ENCODE measurements at places on chromosomes 6 and 20.

DNA sequence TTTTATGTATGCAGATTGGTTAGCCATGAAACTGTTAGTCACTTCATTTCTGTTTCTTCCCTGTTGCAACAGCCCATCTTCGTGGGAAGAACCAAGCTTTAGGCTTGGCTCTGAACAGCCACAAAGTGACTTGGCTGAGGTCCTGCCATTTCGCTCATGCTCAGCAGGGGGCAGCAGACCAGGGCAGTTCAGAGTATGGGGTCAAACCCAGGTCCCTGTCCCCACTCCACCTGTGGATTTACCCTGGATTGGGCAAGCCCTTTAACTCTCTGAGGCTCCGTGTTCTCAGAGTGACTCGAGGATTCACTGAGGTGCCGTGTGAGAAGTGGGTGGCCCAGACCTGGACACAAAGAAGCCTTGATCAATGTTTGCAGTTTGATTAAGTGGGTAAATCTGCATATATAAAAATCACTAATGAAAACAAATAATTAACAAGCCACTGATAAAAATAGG lies 19.8 kb upstream of the MAP1LC3A start:
- DNase-seq = peak; percentile 43

- no peak for DNase-seq
These were observed 45.7 kb downstream of the SUN5 start for GRCh38 chr20:32958574-32958973.

DNA sequence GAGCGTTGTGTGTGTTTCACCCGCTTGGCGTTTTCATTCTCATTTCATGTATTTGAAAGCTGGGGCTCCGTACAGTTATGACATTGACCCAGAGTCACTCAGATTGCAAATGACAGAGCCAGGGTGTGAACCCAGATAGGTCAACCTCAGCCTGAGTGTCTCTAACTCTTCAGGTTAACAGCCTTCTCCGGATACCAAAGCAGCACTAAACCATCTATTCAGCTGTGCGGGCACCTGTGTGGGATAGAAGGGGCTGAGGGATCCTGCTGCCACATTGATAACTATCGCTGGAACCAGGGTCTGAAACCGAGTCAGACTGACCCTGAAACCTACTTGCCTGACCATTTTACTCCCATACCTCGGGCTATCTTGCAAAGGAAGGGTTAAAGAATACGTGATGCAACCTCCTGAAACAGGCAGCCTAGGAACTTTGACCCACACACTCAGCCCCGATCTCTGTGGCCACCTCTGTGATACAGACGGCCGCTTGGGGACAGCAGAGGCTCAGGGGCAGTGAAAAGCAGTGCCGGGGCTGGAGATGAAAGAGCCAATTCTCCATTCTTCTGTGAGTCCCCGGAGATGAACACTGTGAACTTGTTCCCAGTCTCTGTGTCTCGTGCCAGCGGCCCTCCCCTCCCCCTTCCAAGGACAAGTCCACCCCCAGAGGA lies 233.5 kb upstream of the QKI start:
- peak; percentile 61 for DNase-seq

DNA sequence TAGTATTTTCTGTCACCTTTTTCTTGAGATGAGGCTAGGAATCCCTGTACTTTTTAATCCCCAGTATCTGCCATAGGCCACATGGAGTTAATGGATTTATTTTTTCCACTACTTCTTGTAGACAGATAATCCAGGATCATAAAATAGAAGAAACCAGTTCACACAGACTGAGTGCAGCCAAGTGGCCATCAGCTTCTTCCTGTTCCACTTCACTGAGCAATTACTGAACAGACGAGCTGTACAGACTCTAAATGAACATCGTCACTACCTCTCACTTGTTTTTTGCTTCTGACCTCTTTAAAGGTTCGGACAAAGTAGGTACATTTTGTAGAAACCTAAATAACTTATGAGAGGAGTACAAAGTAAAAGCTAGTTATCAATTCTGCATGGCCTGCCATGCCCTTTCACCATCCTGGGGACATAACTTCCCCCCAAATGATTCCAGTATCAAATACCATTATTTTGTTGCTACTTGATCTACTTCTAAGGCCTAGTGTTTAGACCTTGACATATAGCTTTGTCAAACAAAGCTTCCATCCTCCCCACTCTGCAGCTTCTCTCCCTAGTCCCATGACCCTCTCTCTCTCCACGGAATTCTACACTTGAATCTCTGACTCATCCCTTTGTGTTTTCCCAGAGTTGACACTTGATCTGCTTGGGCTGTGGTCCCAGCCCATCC lies 34.4 kb upstream of the ARHGAP18 start:
- DNase-seq = no peak

DNA sequence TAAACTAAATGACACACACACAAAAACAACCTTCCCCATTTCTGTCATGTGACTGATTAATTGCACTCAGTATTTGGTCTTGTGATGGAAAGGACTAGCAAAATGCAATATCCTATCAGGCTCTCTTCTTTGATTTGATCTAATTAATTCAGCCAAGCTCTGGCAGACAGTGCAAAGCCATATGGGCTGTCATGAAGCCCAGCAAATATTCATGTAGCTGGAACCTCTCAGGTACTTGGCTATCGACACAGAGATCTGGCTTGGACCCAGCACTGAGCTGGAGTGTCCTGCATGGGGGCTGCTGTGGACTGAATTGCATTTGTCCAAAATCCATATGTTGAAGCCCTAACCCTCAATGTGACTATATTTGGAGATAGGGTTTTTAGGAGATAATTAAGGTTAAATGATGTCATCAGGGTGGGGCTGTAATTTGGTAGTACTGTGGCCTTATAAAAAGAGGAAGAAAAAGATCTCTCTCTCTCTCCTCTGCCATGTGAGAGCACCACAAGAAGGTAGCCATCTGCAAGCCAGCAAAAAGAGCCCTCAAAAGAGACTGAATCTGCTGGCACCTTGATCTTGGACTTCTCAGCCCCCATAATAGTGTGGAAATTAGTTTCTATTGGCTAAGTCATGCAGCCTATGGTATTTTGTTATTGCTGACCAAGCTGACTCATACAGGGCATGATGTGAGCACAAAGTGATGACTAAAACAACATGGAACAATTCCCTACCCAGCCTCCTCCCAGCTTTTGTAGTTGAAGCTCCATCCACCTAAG lies 77.1 kb downstream of the STMND1 start:
- no peak for DNase-seq

GRCh38 chr6:108799791-108800190 lies 48.4 kb upstream of the ARMC2 start:
- no peak for DNase-seq

- no peak for DNase-seq
These were observed 87.0 kb downstream of the OR2B2 start for GRCh38 chr6:27825025-27825793.

- no peak for DNase-seq
These were observed 83.1 kb downstream of the PTCHD4 start for GRCh38 chr6:48027704-48028435.

GRCh38 chr6:136551103-136551502 lies 881 bp upstream of the MAP7 start:
- DNase-seq = no peak

DNA sequence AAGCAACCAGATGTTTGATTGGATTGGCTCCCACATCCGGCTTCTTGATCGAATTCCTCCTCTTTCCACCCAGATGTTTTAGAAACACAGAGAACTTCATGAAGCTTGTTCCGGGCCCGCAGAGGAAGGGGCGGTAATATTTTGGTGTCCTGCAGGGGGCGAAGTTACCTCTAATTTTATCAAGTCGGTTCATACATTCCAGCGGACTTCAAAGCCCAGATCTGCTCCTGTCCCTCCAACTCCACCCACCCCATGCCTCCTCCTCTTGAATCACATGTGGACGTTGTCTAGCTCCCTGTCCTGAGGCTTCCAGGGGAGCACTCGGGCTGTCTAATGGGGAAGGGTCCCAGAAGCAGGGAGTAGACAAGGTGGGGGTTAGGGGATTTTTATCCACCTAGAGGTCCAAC lies 2.9 kb upstream of the BMP6 start:
- DNase-seq = peak; percentile 60

DNA sequence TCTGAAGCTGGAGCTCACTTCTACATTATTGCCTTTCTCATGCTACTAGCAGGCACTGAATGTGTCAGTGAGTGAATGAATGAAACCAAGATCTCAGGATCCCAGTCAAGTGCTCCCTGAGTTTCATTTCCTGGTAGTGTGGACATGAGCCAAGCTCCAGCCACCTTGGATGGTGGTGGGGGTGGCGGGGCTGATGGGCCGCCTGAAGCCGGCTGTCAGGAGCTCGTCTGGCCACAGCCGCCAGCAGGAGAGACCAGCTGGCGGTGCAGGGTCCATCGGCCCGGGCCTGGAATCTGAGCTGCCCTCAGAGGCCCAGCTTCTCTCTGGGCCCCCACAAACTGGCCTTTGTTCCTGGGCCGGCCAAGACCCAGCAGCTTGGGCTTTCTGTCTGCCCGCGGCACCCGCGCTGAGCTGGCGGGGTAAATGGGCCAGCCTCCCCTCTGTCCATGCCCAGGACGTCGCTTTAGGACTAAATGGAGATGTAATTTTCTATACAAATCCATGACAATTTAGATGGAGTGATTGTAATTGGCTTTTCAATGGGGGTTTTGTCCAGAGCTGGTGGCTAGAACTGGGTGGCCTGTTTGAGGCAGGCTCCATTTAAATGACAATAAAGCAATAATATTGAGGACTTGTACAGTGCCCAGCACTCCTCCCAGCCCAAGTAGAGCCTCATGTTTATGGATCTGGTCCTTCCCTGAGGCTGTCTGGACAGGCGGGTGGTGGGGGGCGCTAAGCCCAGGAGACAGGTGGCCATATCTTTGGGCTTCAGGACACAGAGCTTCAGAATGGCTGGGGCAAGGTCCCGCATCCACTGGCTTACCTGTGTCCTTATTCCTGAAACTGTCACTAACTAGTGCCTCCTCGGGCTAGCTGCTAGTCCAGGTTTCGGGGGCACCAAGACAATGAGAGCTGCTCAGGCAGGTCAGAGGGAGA lies 43.5 kb downstream of the NOL4L start:
- no peak for DNase-seq

All from NCI-H460 (cell line).